Mucosa of descending colon (tissue), 3 donors: ENCODE measurements at places on chromosomes 6 and 20.

DNA sequence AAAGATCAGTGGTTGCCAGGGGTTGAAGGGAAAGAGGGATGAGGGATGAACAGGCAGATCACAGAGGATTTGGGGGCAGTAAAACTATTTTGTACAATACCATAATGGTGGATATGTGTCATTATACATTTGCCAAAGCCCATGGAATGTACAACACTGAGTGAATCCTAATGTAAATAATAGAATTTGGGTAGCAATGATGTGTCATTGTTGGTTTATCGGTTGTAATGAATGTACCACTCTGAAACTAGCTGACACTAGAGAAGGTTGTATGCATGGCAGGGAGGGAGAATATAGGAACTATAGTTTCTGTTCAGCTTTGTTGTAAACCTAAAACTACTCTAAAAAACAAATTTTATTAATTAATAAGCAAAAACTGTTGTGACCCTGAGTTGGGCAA, 17.8 kb upstream of the ASF1A start:
- no peak for DNase-seq

DNA sequence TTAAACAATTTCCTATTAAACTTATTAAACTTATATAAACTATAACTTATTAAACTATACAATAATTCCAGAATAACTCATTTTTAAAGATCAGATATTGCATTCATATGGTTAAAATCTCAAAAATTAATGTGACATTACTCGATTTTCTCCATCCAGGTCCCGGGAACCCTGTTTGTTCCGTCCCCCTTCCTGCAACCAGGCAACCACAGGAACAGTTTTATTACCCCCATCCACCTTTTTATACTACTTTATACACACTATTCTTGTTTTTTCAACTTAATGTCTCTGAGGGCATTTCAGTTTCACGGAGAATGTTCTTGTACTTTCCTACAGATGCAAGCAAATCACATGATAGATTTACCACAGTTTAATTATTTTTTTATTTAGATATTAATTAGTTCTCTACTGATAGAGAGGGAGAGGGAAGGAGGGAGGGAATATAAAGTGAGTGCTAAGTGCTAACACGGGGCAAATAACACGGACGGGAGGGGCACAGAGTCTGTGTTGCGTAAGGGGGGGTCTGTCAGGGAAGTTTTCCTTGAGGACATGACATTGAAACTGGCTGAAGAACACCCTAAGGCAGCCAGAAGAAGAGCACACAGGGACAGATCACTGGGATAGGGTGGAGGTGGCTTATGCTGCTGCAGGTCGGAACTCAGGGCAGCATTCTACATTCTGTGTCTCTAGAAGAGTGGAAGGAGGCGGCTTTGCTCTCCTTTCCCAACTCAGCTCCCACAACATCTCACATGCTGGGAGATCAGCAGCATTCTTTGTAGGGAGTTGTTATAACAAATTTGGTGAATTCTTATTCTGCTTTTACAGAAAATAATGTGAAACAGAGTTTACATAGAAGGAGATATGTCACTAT, 225.2 kb downstream of the FOXC1 start:
- no peak for DNase-seq

- peak; percentile 92 for DNase-seq
These were observed 50.4 kb downstream of the HLA-DPB1 start for GRCh38 chr6:33126101-33126714.

GRCh38 chr20:38723848-38724625, at the start of gene SLC32A1:
Gene SLC32A1 (plus strand): TSS chr20:38724486. CDS start chr20:38724725, 239 bp downstream.
- no peak for DNase-seq

DNA sequence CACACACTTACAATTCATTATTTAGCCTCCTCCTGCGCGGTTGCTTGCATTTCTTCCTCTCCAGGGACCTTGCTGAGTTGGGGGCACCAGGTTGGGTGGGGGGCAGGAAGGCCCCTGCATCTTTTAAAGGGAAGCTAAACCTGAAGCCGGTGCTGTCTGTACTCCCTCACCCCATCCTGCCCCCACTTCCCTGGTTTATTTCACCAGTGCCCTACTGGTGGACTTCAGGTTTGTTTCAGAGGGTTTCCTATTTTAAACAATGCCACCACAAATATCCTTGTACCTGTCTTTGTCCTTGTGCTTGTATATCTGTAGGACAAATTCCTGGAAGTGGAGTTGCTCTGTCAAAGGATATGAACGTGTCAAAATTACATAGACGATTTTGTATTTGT, 21.0 kb downstream of the PTK7 start:
- no peak for DNase-seq

- DNase-seq, result no peak
These were observed 73.1 kb downstream of the NCOA3 start for GRCh38 chr20:47574616-47575364.

DNA sequence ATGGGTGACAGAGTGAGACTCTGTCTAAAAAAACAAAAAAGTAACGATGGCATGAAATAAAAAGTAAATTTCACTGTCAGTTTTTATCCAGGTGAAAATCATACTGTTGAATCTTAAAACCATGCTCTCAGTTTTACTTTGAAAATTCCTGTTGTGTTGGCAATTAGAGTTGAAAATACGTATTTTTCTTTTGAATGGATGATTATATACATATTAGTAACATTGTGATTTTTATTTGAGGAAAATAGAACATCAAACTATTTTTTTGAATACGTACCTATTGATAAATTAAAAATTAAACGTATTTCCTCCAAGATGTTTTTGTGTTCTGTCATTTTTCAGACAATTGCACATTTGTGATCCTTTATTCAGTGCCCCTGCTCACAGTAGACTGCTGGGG, 14.7 kb downstream of the CEP43 start:
- no peak for DNase-seq

DNA sequence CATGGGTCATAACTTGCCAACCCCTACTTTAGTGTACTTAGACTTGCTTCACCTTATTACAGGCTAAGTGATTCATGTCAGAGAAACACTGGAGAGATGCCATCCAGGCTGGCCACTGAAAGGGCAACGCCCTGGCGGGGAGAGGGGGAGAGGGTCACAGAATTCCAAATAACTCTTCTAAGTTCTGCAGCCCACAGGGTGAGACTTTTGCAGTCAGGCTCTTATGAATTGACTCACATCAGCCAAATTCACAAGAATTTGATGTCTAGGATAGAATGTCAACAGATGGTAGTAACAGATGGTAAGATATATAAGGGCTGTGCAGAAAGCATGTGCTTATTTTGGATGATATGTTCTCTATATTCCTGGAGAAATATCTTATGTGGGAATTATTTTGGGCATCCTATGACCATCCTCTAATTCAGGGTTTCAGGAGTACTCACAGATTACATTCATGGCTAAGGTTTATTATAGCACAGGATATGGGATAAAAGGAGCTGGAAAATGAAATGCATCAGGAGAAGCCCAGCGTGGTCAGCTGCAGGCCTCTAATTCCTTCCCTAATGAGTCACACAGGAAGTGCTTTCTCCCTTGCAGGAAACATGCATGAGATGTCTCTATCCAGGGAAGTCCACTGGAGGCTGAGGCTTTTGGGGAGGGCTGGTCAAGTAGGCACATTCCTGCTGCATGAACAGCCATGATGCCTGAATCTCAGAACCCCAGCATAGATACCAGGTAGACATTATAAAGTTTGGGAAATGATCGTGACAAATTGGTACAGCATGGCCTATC, 58.7 kb upstream of the RIN2 start:
- no peak for DNase-seq
